Suppressor macrophage treated with lipopolysaccharide for 1 hour (primary cell): ENCODE measurements at places on chromosomes 1 and 21.
A peak's percentile ranks its signal among the peaks of the same experiment; 100 is the strongest.

DNA sequence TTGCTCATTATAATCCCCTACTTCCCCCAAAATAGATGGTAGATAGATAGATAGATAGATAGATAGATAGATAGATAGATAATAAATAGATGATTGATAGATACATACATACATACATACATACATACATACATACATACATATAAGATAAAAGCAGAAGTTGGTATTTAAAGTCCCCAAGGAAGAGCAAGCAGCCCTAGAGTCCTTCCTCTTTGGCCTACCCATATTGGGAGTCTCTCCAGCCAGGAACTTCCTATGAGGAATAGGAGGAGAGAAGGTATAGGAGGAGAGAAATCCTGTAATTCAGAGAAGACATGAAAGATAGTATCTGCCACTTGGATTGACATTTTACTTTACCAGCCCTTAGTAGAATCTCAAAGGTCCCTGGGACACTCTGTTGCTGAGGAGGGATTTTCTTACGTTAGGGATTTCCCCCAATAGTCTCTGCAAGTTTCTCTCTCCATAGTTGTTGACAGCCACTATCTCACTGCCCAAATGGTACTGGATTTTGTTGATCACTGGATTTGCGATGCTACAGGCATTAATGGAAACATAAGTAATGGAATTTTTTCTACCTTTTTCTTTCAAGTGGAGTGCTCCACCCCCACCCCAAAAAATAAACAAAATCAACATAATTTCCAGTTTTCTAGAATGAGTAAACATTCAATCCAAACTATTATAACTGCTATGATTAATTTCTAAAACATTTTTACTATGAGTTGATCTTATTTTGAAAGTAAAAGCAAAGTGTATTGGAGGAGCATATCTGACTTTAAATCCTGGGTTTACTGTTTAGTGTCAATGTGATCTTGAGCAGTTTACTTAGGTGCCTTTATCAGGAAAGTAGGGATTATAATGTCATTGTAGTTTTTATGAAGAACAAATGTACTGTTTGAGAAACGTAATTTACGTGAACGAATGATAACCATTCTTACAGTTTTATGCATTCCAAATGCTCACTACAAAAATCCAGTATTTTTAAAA is 93.2 kb upstream of the TNFSF4 start:
- DNase-seq, result peak; percentile 43

GRCh38 chr1:109595531-109595930 is 23.9 kb downstream of the GNAT2 start:
- DNase-seq, result peak; percentile 38

DNA sequence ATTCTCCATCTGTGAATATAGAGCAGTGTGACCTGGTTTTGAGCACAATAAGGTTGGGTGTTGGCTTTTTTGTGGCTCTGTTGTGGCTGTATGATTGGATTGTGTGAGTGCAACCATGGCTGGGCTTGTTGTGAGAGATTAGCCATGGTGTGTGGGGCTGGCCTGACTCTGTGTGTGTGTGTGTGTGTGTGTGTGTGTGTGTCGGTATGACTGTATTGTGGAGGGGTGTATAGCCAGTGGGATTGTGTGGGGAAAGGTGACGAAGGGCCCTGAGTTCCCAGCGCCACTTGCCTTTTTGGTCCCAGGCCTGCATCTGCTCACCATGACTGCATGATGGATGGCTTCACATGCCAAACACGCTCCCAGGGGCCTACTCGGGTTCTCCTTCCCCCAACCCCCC is 5.9 kb upstream of the SLC6A9 start:
- DNase-seq, result no peak

DNA sequence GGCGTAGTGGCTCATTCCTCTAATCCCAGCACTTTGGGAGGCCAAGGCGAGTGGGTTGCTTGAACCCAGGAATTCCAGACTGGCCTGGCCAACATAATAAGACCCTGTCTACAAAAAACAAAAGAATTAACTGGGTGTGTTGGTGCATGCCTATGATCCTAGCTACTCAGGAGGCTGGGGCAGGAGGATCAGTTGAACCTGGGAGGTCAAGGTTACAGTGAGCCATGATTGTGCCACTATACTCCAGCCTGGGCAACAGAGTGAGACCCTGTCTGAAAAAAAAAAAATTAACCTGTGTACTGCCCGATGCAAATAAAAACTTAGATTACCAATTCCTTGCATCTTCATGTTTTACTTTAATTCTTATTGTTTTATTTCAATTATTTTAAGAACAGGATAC is 193.2 kb downstream of the PATJ start:
- no peak for DNase-seq

GRCh38 chr1:195576641-195577040 is 1031.6 kb downstream of the KCNT2 start:
- no peak for DNase-seq

DNA sequence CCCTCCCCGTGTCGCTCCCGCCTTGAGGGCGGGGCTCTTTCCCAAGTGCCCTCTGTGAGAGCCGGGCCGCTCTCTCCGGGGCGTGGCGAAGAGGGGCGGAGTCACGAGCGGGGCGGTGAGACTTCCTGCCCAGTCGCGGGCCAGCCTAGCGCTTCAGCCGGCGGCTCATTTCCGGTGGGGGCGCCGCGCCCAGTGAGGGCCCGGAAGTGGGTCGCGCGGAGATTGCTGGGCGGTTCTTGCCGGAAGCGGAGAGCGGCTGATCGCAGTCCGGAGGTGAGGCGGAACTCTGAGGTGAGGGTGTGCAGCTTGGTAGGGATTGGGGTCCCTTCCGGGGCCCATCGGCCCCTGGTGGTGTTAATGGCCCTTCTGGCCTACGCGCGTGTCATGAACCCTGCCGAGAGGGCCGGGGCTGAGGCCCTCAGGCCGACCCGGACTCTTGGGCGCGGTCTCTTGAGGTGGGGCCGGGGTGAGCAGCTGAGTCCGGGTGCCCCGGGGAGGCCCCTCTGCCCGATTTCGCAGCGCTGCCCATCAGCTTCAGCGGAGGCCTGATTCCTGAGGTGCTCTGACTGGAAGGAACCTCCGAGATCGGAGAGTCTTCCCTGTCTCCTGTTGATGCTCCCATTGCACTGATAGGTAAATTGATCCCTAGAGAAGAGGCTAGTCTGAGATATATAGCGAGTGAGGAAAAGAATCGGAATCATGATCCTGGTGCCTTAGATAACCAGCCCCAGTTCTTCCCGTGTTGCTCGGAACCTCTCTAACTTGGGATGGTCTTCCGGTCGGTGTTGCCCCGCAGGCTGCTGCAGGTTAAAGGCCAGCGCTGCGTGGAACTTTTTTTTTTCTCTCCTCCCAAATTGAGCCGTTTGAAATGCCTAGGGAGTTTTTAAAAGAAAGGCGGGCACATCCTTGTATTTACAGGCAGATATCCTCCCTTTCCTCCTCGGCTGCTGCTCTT is at the start of gene CAP1:
Gene CAP1 (plus strand): TSS at position 219 of the 955 bp plus-strand sequence. CDS start 18,618 bp downstream, outside the sequence.
- peak; percentile 100 for DNase-seq

- DNase-seq, result peak; percentile 71
Observed at GRCh38 chr1:230832476-230832875, 35.8 kb downstream of the C1orf198 start.

- DNase-seq, result peak; percentile 46
Observed at GRCh38 chr1:21217812-21218596, 41.3 kb upstream of the EIF4G3 start.

DNA sequence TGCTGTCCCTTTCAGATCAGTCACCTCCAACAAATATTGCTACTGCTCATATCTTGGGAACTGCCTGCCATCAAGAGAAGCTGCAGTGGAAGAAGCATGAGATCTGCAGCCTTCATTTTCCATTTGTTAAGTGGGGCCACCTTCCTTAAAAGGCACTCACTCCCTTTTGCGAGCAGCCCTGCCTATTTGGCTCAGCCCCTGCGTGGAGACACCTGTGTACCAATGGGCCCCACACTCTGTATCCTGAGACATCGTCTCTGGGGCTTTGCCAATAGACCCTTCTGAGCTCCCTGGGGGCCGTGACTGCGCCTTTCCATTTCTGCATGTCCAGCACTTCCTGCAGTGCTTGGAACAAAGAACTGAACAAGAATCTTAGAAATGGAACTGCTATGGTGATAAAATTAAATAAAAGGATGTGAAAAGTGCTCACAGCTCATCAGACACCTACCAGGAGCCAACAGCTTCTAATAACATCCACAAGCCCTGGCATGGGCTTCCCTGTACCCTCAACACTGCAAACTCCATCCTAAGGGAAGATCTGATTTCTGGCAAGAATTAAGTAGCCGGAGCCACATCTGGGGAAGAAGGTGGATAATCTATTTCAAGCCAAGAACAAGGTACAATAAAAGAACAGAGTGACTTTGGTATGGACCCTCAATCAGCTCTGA is 36.7 kb downstream of the PARP1 start:
- no peak for DNase-seq

DNA sequence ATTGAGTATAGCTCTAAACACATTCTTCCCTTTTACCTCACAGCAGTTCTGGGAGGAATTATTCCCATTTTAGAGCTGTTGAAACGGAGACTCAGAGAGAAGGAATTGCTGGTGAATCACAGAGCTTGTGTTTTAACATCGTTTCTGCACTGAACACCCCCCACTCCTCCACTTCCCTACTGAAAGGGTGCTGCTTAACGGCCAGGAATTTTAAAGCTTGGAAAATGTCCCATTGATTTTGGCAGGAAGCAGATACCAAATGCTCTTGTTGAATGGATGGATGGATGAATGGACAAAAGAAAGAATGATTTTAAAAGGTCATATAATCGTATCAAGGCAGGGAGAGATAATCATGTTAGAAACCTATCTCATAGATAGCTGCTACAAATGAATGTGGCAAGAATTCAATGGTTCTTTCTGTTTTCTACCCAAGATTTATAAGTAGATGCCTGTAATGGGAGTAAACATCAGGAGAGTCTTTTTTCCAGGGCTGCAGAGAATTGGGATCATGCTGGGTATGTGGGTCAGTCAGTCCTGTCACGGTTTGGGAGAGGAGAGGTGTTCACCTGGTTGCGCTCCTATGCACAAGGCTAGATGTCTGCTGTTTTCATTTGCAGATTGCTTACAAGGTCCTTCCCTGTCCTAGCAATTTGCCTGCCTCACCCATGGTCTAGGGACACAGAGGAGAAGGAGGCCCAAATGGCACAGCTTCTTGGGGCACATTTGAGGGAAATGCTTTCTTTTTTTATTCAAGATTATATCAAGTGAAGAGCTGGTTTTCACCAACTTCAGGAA is 19.0 kb downstream of the FAM163A start:
- DNase-seq, result no peak
